ENCODE measurements at places on chromosomes 2 and 18.

DNA sequence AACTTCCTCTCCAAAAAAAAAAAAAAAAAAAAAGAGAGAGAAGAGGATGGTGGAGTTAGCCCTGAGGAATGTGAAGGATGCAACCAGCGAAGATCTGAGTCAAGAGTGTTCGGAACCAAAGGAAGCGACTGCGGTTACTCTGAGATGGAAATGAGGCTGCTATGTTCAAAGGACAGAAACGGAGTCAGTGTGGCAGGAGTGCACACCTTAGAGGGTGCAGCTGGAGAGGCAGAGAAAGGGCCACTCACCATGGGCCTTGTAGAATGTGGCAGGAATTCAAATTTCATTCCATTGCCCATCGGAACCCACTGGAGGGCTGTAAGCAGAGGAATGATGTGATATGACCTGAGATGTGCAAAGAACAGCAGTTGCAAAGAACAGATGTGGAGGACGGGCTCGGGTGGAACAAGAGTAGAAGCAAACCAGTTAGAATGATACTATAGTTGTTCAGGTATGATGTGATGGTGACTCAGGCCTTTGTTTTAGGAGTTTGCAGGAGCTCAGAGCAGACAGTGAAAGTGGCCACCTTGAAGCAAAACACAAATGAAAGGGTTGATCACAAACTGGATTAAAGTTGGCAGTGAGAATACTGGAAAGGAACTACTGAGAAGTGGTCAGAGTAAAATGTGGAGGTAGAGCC lies 22.6 kb downstream of the ITGA6 start:
- DNase-seq: no peak

DNA sequence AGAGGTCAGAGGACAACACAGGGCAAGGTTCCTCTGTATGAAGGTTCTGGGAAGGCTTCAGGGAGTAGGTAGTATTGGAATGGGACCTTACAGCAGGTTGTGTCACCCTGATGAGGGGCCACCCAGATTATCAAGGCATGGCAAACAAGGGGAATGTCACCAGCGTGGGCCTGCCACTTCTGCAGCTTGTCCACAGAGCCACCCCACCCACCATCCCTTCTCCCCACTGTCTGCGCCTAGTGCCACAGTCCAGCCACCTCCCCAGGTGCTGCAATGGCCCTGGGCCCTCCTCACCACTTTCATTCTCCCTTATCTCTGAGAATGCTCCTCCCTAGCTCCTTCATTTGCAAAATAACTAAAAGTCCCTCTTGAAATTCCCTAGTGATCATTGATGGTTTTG lies 170.3 kb downstream of the TTC32 start:
- DNase-seq: no peak

- DNase-seq: no peak
Measured at GRCh38 chr2:198916548-198917080, 541.1 kb downstream of the SATB2 start.

DNA sequence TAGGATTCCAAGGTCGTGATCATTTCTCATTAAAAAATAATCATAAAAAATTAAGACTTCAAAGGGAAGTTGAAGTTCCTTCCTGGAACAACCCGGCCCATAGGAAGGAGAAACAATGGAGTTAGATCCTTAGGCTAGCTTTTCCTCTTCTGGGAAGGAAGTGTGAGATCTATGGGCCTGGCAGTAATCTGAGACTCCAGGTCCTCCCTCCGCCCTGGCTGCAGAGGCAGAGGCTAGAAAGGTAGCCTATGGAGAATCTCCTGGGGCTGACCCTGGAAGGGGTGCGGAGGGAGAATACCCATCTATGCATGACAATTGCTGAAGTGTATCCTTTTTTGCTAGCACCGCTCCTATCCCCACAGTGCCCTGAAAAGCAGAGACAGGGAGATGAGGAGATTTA lies 37.9 kb downstream of the TRIB2 start:
- DNase-seq: no peak

GRCh38 chr18:80197528-80197927 lies 49.8 kb downstream of the PARD6G start:
- no peak for DNase-seq

Data from right hindlimb (tissue), 1 donor.